Adrenal gland (tissue), 19 donors: ENCODE measurements at places on chromosomes 12 and 14. TPM values are rescaled to one million over a fixed set of nuclear protein-coding genes. Genes with fewer than 3 reads are reported as not detected.

P3H3 gene
- total RNA-seq, result 14.6 TPM

USP15 gene
- 25.9 TPM for total RNA-seq

DDX54 gene
- total RNA-seq, result 88.0 TPM

KCNC2 gene
- total RNA-seq, result not detected

IQSEC3 gene
- total RNA-seq, result 6.3 TPM

CD27 gene
- total RNA-seq, result 0.69 TPM

DPY19L2 gene
- total RNA-seq, result 11.0 TPM

SIRT4 gene
- 3.2 TPM for total RNA-seq

PLBD1 gene
- total RNA-seq, result 7.7 TPM

DEPDC4 gene
- total RNA-seq, result 1.5 TPM

DNA sequence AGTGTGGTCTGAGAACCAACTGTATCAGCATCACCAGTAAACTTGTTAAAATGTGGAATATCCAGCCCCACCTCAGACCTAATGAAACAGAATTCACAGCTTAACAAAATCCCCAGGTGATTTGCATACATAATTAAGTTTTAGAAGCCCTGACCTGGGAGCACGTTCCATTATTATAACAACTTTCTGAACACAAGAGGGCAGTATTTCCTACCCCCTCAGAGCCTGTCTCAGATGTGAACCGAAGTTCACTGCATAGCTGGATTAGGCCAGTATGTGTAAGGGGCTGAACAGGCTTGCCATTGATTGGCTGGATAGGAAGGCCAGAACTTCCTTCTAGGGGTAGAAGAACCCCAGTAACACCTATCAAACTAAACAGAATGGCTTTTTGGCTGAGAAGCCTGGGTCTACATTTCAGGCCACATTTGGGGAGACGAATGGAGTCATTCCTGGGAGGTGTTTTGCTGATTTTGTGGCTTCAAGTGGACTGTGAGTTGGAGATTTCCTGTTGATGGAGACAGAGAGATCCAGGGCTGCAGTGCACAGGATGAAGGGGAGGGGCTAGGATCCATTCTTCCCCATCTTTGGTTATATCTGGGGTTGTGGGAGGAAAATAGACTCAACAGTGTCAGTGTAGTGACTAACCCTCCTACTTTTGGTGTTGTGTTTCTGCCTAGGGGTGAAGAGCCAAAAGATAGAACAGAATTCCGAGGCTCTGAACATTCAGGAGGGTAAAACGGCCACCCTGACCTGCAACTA is 94.7 kb upstream of the OR4E1 start:
- no peak for DNase-seq

- DNase-seq, result no peak
Measured at GRCh38 chr12:22248571-22249115, 85.9 kb downstream of the ST8SIA1 start.

- peak; percentile 94 for DNase-seq
Measured at GRCh38 chr12:49827401-49828099, 663 bp downstream of the NCKAP5L start.

GRCh38 chr14:92937051-92937937 is 14.3 kb downstream of the CHGA start:
- DNase-seq, result no peak

DNA sequence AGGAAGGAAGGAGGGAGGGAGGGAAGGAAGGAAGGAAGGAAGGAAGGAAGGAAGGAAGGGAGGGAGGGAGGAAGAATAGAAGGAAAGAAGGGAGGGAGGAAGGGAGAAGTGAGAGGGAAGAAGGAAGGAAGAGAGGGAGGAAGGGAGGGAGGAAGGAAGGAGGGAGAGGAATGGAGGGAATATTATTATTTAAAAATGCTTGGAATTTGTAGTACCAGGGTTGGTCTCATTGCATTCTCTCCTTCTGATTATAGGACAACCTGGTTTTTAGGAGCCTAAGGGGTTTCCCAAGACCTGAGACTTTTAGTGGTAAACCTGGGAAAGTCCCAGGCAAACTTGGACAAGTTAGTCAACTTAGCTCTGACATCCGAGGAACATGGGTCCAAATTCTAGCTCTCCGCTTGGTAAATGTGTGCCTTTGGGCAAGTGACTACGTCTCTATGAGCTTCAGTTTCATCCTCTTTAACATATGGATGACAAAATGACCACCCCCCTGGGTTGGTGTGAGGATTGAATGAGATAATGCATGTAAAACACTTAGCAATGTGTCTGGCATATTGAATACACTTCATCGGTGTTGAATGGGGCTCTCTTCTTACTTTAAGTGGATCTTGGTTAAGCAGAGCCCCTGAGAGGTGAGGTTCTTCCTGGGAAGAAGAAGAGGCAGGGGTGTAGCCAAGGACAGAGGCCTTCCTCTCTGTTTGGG is 690.7 kb upstream of the TBX3 start:
- no peak for DNase-seq

- no peak for DNase-seq
Measured at GRCh38 chr12:128951448-128951847, 98.2 kb downstream of the GLT1D1 start.

- DNase-seq, result no peak
Measured at GRCh38 chr12:48030173-48030650, 25.9 kb upstream of the COL2A1 start.

DNA sequence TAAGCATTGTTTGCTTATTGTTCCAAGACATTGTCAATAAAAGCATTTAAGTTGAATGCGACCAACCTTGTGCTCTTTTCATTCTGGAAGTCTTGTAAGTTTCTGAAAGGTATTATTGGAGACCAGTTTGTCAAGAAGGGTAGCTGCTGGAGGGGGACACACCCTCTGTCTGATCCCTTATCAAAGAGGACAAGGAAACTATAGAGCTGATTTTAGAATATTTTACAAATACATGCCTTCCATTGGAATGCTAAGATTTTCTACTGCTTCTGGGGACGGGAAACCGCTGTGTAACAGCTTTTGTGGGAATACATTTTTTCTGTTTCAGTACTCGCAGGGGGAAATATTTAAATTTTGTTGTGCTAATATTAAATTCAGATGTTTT is 3.5 kb downstream of the FOS start:
- peak; percentile 49 for DNase-seq

DNA sequence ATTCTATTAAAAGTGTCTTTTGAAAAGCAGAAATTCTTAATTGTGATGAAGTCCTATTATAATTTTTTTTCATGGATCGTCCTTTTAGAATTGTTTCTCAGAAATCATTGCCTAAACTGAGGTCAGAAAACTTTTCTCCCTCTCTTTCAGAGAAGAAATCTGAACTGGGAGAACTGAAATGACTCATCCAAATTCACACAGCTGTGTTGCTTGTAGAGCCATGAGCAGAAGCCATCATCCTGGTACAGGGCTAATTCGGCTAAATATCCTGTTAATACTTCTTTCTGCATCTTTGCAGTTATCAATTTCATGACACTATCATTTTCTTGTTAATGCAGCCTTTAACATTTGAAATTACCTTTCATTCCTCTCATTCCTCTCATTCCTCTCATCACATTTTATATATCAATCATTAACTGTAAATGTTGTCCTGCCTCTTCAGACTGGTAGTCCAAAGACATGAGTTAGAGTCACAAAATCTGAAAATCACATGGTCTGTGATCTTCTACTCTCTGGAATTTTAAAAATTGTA is 15.5 kb downstream of the SLC15A5 start:
- no peak for DNase-seq

- no peak for DNase-seq
Measured at GRCh38 chr12:101857043-101857558, 20.3 kb upstream of the DRAM1 start.

GRCh38 chr14:99871771-99872170 is 78.6 kb downstream of the EML1 start:
- DNase-seq, result no peak

- no peak for DNase-seq
Measured at GRCh38 chr12:13004986-13005385, 4.9 kb upstream of the HEBP1 start.

DNA sequence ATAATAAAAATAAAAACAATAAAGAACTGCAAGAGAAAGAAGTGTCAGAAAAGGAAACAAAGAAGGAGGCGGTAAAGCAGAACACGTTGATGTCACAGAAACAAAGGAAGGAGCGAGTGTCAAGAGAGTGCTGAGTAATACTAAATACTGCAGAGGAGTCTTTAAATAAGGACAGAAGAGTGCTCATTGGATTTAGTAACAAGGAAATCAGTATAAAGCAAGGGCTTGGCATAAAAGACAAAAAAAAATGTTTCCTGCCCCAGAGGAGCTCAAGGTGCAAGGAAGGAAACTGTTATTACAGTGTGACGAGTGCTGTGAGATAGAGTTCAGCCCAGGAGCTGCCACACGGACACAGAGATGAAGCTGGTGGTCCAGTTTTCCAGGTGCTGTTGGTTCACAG is 8.4 kb upstream of the TUBA1A start:
- no peak for DNase-seq

GRCh38 chr14:57898837-57899572 is 33.1 kb upstream of the SLC35F4 start:
- DNase-seq, result no peak

DNA sequence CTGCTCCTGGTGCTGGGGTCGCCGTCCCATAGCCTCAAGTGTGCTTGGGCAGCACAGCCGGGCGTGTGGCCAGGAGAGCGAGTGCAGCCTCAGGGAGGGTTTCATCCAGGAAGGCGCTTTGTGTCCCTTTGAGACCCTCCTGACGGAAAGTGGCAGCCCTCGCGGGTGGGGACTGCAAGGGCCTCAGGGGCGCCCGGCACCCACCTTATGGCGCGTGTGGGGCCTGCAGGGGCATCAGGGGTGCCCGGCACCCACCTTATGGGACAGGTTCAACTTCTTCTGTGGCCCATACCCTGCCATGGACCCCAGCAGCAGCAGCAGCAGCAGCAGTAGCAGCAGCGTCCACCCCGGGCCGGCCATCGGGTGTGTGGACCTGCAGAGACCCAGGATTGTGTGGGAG is 4.5 kb downstream of the LRCOL1 start:
- no peak for DNase-seq

GRCh38 chr12:6606331-6607131 is 648 bp downstream of the CHD4 start:
- peak; percentile 84 for DNase-seq

- peak; percentile 42 for DNase-seq
Measured at GRCh38 chr12:40104461-40105264, 1.2 kb downstream of the SLC2A13 start.

DNA sequence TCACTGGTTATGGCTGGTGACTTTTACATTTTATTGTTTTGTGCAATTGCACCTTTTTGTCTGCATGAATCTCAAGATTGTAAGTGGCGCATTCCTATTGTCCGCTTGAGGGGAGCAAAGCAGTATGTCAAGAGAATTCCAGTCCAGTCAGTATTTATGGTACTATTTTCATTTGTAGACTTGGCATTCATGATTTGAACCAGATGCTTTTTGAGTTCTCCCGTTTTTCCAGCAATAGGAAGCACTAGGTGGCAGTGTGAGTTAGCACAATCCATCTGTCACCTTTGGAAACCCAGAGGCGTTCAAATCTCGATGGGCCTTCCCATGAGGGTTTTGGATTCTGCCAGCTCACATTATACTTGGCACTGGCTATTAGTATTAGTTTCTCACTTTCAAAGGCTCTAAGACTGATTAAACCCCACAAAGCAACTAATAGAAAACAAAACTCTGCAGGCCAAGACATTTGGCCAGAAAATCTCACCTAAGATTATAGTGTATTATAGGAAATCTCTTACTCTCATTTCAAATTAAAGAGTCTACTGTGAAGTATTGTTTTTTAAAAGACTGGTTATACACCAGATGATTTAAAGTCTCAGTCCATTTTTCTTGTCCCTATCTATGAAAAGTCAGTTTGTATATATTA is 2.2 kb downstream of the DACT1 start:
- DNase-seq, result peak; percentile 64

DNA sequence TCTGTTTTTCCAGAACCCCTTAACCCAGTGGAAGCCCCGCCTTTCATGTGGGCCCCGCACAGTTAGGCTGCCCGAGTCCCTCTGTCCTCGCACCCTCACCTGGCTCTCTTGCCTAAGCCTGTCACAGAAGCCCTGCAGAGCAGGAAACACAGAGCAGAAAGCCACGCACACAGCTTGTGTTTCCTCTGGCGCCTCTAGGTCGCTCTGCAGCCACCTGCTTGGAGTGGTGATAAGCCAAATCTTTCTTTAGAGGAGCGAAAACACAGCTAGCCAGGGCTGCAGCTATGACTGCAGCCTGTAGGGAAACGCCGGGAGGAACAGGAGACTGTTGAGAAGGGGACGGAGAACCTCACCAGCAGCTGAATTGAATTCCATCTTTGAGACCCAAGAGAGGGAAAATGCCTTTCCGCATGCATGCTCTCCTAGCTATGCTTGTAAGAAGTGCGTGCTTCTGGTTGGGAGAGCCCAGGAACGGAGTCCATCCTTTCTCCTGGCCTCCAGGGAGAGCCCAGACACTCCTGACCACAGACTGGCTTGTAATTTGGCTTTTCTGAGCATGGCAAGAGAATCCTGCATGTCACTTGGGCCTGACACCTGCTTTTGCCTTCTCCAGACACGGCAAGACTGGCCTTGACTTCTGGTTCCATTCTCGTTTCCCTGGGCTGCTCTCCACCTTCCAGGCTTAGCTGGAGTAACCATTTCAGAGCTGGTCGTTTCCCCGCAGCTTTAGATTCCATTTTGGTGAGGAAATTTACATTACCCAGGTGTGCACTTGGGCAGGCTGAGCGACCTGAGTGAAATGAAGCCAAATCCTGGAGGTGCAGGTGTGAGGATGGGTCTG is 301.6 kb downstream of the CACNA1C start:
- DNase-seq, result no peak

DNA sequence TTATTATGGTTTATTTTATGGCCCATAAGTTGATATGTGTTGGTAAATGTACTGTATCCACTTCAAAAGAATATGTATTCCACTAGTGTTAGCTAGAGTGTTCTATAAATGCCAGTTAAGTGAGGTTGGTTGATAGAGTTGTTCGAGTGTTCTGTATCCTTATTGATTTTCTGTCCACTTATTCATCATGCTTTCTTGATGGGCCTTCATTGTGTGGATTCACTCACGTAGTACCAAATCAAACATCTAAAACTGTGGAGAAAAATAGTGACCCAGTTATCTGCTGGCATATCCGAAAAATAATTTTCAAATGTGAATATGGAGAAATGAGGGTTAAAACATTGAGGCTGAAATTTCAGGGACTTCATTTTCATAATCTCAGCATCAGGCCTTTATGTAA is 230.4 kb downstream of the TRHDE start:
- no peak for DNase-seq

DNA sequence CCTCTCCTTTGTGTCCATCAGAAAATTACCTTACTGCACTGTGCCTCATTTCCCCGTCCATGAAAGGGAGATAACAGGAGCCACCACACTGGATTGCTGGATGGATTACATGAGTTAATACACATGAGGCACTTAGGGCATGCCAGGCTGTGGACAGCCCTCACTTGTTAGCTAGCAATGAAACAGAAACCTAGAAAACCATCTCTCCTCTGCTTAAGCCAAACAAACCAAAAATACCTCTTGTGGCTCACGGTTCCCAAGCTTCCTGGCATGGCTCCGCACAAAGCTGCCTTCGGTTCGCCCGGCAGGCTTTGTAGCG is 660 bp upstream of the HCFC2 start:
- peak; percentile 49 for DNase-seq

DNA sequence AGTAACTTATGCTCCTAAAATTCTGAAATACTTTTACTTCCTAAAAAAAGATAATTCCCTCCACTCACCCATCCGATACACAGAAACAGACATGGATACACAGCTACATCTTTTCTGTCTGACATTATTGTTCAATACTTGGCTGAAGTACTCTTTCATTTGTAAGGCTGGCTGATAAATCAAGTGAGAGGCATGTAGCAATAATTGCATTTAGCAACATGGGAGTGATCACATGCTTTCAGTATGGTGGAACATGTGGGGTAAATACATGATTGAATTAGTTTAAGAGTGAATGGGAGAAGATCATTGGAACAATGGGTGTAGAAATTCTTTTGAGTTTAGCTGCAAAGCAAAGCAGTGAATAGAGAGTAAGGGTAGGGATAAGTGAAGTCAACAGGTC is 25.6 kb downstream of the PTPRQ start:
- DNase-seq, result no peak

GRCh38 chr14:56173365-56173922 is 55.2 kb downstream of the PELI2 start:
- DNase-seq, result no peak
